H1 (cell line): ENCODE measurements at places on chromosomes 6 and 20. TPM values are rescaled to one million over a fixed set of nuclear protein-coding genes. Genes with fewer than 3 reads are reported as not detected.

The TMEM151B gene
- total RNA-seq = 15.5 and 15.7 TPM in 2 replicates

The BTN3A1 gene
- 5.1 and 5.6 TPM in 2 replicates for total RNA-seq

The DEFB123 gene
- not detected in 2 replicates for total RNA-seq

The OXT gene
- not detected in 2 replicates for total RNA-seq

DNA sequence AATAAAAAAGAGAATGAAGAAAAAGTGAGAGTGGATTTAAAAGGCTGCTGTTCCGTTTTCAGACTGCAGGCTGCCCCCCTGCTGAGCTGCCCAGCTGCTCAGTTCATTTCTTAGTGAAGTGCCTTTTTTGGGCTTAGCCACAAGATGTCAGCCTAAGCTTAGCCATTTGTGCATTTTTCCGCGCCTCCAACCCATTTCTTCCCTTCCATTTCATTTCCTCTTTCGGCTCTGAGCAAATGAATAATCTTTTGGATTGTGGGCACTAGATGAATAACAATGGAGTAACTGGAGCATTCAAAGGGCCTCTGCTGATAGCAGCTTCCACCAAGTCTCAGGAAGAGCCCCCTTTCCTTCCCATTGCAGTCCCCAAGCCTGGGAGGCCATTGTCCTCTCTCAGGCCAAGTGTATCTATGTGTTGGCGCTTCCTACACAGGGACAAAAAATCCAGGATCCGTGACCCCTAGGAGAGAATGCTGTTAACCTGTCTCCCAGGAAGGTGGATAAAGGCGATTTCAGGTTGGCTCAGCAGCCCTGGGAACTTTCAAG, 83.5 kb upstream of the SPTLC3 start:
- H3K27me3 ChIP-seq = no peaks in the 10 kb centered on the region; the same call in 1 of the 2 replicates
- peaks cover 3% of the 10 kb centered on the region; the same call in 1 of the 2 replicates for H3K4me1 ChIP-seq
- H3K27ac ChIP-seq = no peak overlapping the region
- no peaks in the 10 kb centered on the region for H3K36me3 ChIP-seq
- H3K4me3 ChIP-seq = no peak overlapping the region

- H3K4me1 ChIP-seq = no peaks in the 10 kb centered on the region
- DNase-seq = no peak
- no peaks in the 10 kb centered on the region for H3K27me3 ChIP-seq
- H3K36me3 ChIP-seq = no peaks in the 10 kb centered on the region
- H3K4me3 ChIP-seq = no peak overlapping the region
Measured at GRCh38 chr6:133227344-133227743, 13.8 kb upstream of the EYA4 start.

DNA sequence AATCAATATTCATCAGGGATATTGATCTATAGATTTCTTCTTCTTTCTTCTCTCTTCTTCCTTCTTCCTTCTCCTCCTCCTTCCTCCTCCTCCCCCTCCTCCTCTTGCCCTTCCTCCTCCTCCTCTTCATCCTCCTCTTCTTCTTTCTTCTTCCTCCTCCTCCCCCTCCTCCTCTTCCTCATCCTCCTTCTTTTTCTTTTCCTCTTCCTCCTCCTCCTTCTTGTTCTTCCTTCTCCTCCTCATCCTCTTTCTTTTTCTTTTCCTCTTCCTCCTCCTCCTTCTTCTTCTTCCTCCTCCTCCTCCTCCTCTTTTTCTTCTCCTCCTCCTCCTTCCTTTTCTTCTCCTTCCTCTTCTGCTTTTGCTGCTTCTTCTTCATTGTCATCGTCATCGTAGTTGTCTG, 52.4 kb upstream of the SERINC1 start:
- no peak overlapping the region for H3K27ac ChIP-seq
- H3K4me3 ChIP-seq = no peak overlapping the region
- H3K27me3 ChIP-seq = no peaks in the 10 kb centered on the region
- no peaks in the 10 kb centered on the region for H3K4me1 ChIP-seq

GRCh38 chr20:57650266-57650665, 30.0 kb upstream of the ZBP1 start:
- no peak overlapping the region for H3K27ac ChIP-seq
- peaks cover 4% of the 10 kb centered on the region; the same call in 1 of the 2 replicates for H3K36me3 ChIP-seq
- no peak for DNase-seq

DNA sequence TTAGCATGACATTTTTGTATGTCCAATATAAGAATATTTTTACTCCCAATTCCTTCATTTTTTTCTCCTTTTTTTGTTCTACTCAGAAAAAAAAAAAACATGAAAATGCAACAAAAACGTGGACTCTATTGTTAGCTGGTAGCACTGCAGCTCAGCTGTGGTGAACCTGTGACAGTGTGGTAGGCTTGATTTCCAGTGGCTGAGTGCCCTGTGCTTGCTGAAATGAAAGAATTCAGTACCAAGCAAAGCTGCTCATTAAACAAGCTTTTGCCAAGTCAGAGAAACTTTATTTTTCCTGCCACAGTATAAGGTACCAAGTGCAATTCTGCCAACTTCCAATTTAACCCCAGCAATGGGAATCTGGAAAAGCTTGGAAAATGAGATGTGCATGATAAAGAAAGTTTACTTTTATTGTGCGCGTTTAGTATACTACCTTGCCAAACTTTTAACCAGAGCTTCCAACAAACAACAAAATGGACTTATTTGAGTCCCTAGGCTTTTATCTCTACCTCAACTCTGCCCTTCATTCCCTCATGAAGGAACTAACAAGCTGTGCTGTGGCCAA, 215.2 kb downstream of the SLC35F1 start:
- H3K36me3 ChIP-seq = no peaks in the 10 kb centered on the region
- H3K27ac ChIP-seq = no peak overlapping the region
- H3K4me3 ChIP-seq = no peak overlapping the region
- H3K27me3 ChIP-seq = no peaks in the 10 kb centered on the region
- no peaks in the 10 kb centered on the region; the same call in 1 of the 2 replicates for H3K4me1 ChIP-seq

DNA sequence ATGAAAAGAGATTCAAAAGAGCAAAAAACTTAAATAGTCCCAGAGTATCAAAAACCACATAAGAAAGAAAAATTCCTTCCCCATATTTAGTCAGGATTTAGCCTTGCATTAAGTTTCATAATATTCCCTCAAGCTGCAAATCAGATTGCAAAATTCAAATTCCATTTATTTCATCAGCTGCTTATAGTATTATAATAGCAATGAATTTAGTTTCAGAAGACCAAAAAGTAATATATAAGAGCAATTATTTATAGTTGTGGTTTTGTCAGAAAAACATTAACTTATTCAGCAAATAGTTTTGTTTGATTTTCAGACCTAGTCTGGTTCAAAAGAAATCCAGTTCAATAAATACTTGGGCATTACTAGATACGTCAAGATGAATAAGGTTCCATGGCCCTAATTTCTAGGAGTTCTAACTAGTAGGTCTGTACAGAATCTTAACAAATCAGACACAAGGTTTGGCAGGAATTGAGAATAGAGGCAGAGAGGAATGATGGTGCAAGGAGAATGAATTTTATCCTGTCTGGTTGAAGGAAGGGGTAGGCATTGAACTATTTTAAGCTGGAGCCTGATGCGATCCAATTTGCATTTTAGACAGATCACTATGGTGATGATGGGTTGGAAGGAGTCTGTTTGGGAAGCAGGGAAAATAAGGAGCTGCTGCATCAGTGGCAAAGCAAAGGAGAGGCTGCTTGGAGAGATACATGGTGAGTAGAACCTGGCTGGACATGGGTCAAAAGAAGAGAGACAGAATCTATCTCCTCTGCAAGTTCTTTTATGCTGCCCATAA, 163.9 kb upstream of the STXBP5 start:
- H3K36me3 ChIP-seq = no peaks in the 10 kb centered on the region; the same call in 1 of the 2 replicates
- no peaks in the 10 kb centered on the region for H3K27me3 ChIP-seq
- no peaks in the 10 kb centered on the region for H3K4me1 ChIP-seq
- H3K4me3 ChIP-seq = no peak overlapping the region
- DNase-seq = no peak

DNA sequence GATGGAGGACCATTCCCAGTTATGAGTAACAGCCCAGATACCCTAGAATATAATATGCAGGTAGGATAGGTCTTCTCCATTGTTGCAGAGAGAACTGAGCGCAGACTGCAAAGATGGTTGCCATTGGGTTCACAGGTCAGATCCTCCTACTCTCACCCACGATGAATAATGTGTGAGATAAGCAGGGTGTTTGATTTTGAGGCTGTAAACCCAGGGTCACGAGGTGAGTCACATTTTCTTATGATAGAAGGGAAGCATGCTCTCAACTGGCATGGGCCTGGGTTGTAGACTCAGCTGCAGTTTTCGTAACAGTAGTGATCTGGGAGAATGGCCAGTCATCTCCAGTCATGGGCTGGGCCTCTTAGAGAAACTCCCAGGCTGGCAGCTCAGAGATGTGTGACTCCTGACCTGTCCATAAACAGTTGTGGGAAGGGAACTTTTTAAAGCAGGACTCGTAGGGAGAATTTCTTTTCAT, 74.2 kb downstream of the CD164 start:
- H3K27ac ChIP-seq = no peak overlapping the region
- H3K4me1 ChIP-seq = 0 out of 2 replicates have a peak, but pooled peaks cover 2% of the 10 kb centered on the region
- H3K36me3 ChIP-seq = no peaks in the 10 kb centered on the region
- no peak overlapping the region for H3K4me3 ChIP-seq
- DNase-seq = no peak
- no peaks in the 10 kb centered on the region for H3K27me3 ChIP-seq
